ENCODE measurements at places on chromosomes 2 and 18.
A peak's percentile ranks its signal among the peaks of the same experiment; 100 is the strongest.

DNA sequence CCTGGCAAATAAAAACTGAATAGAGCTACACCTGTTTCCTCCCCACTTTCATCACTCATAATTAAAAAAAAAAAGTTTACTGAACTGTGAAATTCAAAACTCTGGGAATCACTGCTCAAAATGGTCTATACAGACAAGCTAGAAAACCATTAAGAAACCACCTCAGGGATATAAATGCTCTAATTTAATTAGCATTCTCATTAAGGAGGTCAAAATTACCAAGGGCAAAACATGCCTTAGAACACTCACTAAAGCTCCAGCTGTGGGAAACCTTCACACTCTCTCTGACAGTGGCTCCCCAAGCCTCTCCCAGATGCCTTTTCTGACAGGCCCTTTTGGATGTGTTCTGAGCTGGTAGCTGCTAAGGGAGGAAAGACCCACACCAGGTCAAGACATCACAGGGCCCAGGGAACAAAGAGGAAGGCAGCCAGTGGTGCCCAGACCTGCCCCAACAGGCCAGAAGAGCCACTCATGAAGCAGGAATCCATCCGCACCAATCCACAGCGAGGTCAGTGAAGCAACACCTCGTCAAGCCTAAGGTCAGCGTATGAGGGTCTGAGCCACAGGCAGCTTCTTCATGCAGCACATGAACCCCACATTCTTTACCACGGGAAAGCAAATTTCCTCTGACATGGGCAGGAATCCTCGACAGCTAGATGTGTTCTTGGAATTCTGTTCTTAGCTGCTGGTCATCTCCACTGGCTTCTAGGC lies 35.6 kb downstream of the XDH start:
- DNase-seq: no peak

DNA sequence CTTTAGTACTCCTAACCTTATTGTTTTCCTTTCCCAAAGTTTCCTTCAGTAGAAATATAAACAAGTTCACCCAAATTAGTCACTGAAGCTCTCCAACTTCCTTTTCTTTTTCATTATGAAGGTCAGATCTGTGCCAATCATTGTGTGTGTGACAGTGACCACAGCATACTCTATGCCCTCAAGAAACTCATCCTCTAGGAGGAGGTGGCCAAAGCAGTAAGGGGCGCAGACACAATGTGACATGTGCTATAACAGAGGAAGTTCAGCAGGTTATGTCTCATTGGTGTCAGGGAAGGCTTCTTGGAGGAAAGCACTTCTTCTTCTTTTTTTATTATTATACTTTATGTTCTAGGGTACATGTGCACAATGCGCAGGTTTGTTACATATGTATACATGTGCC lies 60.0 kb upstream of the PSME4 start:
- no peak for DNase-seq

DNA sequence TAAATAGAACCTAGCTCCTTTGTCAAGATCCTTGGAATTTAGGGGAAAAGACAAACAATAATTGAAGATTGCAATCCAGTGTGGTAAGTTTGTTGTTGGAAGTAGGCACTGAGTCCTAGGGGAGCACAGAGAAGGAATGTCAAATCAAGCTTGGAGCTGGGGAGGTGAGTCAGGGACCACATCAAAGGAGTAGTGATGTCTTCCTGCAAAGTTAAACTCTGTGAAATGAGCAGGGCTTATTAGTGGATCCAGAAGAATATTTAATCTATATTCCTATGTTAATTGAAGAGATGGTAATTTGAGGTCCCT lies 41.7 kb upstream of the NABP1 start:
- no peak for DNase-seq

DNA sequence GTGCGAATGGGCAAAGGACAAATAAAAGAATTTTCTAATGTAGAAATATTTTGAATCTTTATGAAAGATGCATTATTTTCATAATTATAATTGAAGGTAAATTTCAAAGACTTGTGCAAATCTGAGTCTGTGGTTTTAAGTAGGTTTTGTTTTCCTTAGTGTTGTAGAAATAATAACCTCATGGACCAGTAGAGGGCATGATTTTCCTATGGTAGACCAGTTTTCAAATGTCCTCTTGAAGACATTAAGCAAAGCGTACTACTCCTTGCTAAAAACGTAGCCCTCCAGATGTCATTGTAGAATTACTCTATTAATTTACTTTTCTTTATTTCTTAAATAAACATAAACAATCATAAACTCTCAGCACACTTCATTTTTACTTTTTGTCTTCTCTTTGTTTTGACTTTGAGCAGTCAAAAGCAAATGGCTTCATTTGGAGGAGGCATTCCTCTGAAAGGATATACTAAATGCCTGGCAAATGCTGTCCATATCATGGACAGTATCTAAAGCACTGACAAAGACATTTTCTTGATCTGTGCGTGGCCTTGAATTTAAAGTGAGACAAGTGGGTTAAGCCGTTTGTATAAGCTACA lies 85.8 kb upstream of the FAM237A start:
- DNase-seq: peak; percentile 43

GRCh38 chr2:78408795-78409118 lies 616.7 kb upstream of the REG3G start:
- DNase-seq: no peak

Measured in NT2/D1 (cell line).